Endodermal cell (in vitro differentiated cells): ENCODE measurements at places on chromosomes 3 and 15. TPM values are rescaled to one million over a fixed set of nuclear protein-coding genes. Genes with fewer than 3 reads are reported as not detected.

- no peak for DNase-seq
- no peaks in the 10 kb centered on the region for H3K27me3 ChIP-seq
- H3K27ac ChIP-seq: no peak overlapping the region
These were observed 226.8 kb downstream of the TBC1D5 start for GRCh38 chr3:17515445-17516234.

GRCh38 chr3:12073106-12073505 lies 68.9 kb downstream of the SYN2 start:
- no peak overlapping the region for H3K27ac ChIP-seq
- H3K4me1 ChIP-seq: peaks cover 5% of the 10 kb centered on the region
- H3K27me3 ChIP-seq: no peaks in the 10 kb centered on the region
- no peak overlapping the region for H3K4me3 ChIP-seq

GRCh38 chr3:150458001-150458400 lies 49.9 kb downstream of the TSC22D2 start:
- H3K4me3 ChIP-seq: no peak overlapping the region
- H3K4me1 ChIP-seq: peaks cover 5% of the 10 kb centered on the region
- H3K27ac ChIP-seq: no peak overlapping the region
- peaks cover 37% of the 10 kb centered on the region for H3K36me3 ChIP-seq

- peaks cover 6% of the 10 kb centered on the region for H3K4me1 ChIP-seq
- H3K27me3 ChIP-seq: no peaks in the 10 kb centered on the region
- no peak overlapping the region for H3K4me3 ChIP-seq
- no peak overlapping the region for H3K27ac ChIP-seq
These were observed 164.6 kb downstream of the SMAD6 start for GRCh38 chr15:66866656-66867055.

Gene POMGNT2
- total RNA-seq: 14.5 to 15.1 TPM (median 14.9 TPM) in 3 replicates

DNA sequence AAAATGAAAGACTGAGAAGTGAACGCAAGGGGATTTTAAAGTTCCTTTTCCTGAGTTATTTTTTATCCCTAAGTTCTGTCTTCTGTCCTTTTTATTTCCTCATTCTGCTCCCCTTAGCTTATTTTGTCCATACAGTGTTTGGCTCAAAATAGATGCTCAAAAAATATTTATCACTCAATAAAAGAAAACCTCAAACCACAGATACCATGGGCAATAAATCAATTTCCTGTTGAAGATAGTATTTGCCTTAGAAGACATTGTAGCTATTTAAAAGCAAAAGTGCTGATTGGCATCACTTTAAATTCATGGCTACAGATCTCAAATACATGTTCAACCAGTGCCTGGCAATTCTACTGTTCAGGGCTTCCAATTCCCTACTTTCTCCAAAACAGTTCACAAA lies 316.5 kb upstream of the ADAMTS9 start:
- DNase-seq: no peak
- no peaks in the 10 kb centered on the region for H3K36me3 ChIP-seq
- no peak overlapping the region for H3K27ac ChIP-seq

- DNase-seq: peak; percentile 85
- no peaks in the 10 kb centered on the region for H3K36me3 ChIP-seq
- H3K4me3 ChIP-seq: peak overlapping the region; percentile 87
- peaks cover 25% of the 10 kb centered on the region for H3K4me1 ChIP-seq
- no peaks in the 10 kb centered on the region for H3K27me3 ChIP-seq
These were observed 1.4 kb upstream of the ZNF710 start for GRCh38 chr15:89999676-90000185.

GRCh38 chr3:16103472-16103871 lies 71.0 kb upstream of the GALNT15 start:
- no peak overlapping the region for H3K27ac ChIP-seq
- no peak for DNase-seq
- H3K36me3 ChIP-seq: no peaks in the 10 kb centered on the region
- no peak overlapping the region for H3K4me3 ChIP-seq
- no peaks in the 10 kb centered on the region for H3K27me3 ChIP-seq

Gene IL16
- 0.13 to 0.19 TPM in 2 of 3 replicates, not detected in the other for total RNA-seq

DNA sequence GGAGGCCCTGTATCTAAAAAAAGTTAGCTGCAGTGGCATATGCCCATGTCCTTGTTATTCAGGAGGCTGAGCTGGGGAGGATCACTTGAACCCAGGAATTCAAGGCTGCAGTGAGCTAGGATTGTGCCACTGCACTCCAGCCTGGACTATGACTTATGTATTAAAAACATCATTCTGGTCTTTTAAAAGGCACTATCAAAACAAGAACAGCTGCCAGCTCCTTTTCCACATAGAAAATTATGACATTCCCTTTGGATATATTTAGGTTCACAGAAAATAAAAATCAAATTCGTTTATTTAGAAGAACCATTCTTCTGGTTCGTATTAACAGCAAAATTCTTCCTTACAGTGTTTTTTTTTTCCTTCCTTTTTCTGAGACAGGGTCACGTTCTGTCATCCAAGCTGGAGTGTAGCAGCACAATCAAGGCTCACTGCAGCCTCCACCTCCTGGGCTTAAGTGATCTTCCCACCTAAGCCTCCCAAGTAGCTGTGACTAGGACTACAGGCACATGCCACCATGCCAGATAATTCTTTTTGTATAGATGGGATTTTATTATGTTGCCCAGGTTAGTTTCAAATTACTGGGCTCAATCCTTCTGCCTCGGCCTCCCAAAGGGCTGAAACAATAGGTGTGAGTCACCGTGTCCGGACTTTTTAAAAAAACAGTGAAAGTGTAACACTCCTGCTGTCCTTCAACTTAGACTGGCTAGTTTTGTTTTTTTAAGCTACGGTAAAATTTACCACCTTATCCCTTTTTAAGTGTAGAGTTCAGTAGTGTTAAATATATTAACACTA lies 13.9 kb downstream of the ICE2 start:
- no peak overlapping the region for H3K4me3 ChIP-seq
- H3K36me3 ChIP-seq: peaks cover 78% of the 10 kb centered on the region
- H3K27me3 ChIP-seq: no peaks in the 10 kb centered on the region
- no peaks in the 10 kb centered on the region for H3K4me1 ChIP-seq
- peak; percentile 47 for DNase-seq

Gene TTLL13
- 0.15 TPM in 1 of 2 replicates, not detected in the other for total RNA-seq

Gene SPATA12
- total RNA-seq: 0.19 TPM in 1 of 3 replicates, not detected in the others

Gene BUB1B
- 41.5 to 108 TPM (median 92.9 TPM) in 3 replicates for total RNA-seq

Gene CORO2B
- 0.42 to 1.4 TPM (median 1.2 TPM) in 3 replicates for total RNA-seq

Gene GOLGA6B
- not detected in 2 replicates for total RNA-seq

Gene EPHB1
- total RNA-seq: 0.87 to 2.9 TPM (median 2.9 TPM) in 3 replicates

DNA sequence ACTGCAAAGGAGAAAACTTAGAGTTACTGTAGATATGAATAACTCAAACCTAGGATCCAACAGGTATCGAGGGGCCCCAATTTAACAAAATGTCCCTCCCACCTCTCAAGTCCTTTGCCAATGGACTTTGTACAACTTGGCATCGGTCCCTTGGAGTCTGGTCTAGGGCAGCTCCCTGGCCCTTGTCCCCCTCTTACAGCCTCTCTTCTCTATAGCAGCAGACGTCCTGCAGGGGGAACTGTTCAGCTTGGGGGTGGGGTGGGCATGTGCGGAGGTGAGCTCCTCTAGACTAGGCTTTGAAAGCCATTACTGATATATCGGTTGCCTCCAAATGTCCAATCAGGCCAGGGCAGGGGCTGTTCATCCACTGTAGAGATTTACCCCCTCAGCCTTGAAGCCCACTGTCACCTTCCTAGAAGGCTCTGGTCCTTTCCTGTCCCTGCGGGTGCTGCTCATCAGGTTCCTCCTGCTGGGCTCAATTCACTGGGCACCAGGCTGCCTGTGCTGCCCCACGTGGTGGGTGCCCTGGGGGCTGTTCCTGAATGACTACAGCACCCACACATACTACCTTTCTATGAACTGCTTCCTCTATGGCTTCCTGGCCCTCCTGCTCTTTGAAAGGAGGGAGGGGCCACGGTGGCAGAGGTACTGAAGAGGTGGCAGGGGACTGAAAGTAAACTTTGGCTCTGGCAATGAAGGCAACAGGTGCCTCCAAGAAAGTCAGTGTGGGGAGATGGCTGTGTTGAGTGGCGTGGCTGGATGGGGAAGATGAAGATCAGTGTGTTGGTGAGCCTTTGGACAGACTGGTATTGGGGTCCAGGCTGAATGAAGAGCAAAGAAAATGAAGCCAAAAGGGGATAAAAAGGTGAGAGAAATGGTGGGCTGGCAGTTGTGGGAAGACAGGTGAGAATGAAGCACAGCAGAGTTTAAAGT lies 78.8 kb upstream of the MEX3B start:
- H3K27ac ChIP-seq: no peak overlapping the region
- H3K4me3 ChIP-seq: no peak overlapping the region
- DNase-seq: no peak
- H3K36me3 ChIP-seq: peaks cover 55% of the 10 kb centered on the region
- no peaks in the 10 kb centered on the region for H3K4me1 ChIP-seq

Gene UBAP1L
- 2.8 and 4.2 TPM in 2 replicates for total RNA-seq

- H3K27ac ChIP-seq: no peak overlapping the region
- no peaks in the 10 kb centered on the region for H3K36me3 ChIP-seq
- no peak overlapping the region for H3K4me3 ChIP-seq
- DNase-seq: no peak
- H3K4me1 ChIP-seq: no peaks in the 10 kb centered on the region
These were observed 37.4 kb upstream of the OR4F6 start for GRCh38 chr15:101765772-101766456.

- H3K4me3 ChIP-seq: no peak overlapping the region
- no peak for DNase-seq
- H3K27me3 ChIP-seq: no peaks in the 10 kb centered on the region
- H3K27ac ChIP-seq: no peak overlapping the region
These were observed 126.7 kb downstream of the ATP10A start for GRCh38 chr15:25736461-25736860.

DNA sequence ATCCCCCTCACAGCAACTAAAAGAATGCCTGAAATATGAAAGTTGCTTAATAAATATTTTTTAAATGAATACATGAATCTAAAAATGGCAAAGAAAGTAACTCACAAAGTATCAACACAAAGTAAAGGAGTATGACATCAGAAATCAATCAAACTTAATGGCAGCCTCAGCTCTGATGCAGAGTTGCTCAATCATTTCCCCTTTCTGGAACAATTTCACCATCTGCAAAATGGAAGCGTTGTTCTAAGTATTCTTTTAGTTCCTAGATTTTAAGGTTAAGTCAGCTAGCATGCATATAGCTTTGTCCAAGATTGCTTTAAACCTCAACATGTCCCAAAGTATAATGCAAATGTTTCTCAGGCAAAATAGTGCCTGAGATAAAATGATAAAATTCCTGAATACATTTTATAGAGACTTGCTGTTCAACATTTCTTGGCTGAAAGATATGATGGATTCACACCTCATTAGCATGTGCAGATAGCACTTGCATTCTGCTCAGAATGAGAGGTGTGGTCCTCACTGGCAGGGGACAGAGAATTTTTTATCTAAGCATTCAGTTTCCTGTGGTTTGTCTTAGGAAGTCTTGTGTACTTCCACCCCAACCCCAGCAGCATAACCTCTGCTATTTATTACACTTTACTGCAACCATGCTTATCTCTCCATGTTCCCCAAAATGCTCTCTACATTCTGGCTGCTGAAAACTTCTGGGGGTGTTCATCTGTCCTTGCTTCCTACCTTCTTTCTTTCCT lies 429.3 kb downstream of the GRM7 start:
- H3K27me3 ChIP-seq: no peaks in the 10 kb centered on the region
- H3K4me1 ChIP-seq: peaks cover 8% of the 10 kb centered on the region
- H3K36me3 ChIP-seq: no peaks in the 10 kb centered on the region
- no peak overlapping the region for H3K27ac ChIP-seq

Gene FAM174B
- total RNA-seq: 105 and 122 TPM in 2 replicates

DNA sequence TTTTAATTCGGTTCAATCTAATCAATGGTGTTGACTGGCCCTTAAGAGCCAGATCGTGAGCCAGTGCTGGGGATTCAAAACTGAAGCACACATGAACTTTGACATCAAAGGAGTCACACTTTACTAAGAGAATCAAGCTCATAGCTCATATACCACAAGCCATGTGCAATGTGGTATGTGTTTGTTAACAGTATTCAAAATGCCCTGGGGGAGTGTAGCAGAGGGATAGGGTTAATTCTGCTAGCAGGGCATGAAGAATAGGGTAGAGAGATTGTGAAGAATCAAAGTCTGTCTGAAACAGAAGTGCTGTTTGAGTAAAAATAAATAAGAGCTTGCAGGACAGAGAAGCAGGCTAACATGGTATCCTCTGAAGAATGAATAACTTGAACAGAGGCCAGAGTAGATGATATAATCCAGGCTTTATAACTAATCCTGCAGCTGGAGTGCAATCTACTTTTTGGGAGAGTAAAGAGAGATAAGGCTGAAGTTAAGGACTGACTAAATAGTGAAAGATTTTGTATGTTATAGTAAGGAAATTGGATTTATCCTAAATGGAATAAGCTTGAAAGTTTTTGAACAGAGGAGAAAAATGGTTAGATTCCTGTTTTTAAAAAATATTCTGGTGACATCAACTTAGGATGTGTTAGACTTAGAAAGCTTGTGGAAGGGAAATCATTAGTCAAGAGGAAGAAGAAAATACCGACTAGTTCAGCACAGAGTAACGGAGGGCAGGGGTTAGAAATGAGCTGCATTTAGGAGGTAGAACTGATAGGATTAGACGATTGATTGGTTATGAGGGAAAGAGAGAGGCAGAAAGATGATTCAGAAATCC lies 292.0 kb downstream of the NFKBIZ start:
- DNase-seq: no peak
- H3K27ac ChIP-seq: no peak overlapping the region
- no peak overlapping the region for H3K4me3 ChIP-seq
- H3K4me1 ChIP-seq: no peaks in the 10 kb centered on the region
- no peaks in the 10 kb centered on the region for H3K36me3 ChIP-seq

DNA sequence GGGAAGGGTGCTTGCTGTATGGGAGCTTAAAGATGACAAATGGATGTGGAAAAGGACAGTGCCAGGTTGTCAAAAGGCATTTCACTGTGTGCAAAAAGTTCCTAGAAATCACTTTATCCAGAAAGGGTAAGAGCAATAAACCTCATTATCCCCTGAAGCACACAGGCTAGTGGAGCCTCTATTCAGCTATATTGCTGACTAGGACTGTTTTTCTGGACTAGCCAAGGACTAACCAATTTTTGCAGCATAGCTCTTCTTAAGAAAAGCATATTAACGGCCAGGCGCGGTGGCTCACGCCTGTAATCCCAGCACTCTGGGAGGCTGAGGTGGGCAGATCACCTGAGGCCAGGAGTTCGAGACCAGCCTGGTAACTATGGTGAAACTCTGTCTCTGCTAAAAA lies 64.8 kb downstream of the MLH1 start:
- H3K4me3 ChIP-seq: no peak overlapping the region
- H3K4me1 ChIP-seq: no peaks in the 10 kb centered on the region
- no peak for DNase-seq
- H3K36me3 ChIP-seq: peaks cover 60% of the 10 kb centered on the region
- no peaks in the 10 kb centered on the region for H3K27me3 ChIP-seq

- H3K36me3 ChIP-seq: peaks cover 39% of the 10 kb centered on the region
- DNase-seq: peak; percentile 54
- no peak overlapping the region for H3K4me3 ChIP-seq
- peaks cover 11% of the 10 kb centered on the region for H3K4me1 ChIP-seq
These were observed 14.7 kb downstream of the MAP2K1 start for GRCh38 chr15:66401130-66402021.

DNA sequence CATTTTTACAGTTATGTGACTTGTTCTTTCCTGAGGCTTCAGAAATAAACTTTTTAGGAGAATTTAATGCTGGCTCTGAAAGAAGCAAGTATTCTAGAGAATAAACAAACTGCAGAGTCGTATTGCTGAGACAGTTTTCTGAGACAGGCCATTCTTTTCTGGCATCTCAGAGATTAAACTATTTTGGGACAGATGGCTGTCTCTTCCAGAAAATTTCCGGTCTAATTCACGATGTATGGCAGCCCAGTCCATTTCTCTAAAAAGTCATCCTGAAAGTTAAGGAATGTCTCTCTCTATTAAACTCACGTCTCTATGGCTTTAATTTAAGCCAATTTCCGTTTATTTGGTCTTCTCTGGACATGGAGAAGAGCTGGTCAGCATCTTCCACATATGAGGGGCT lies 208.6 kb downstream of the FEZF2 start:
- no peaks in the 10 kb centered on the region for H3K36me3 ChIP-seq
- H3K4me1 ChIP-seq: peaks cover 5% of the 10 kb centered on the region
- H3K4me3 ChIP-seq: no peak overlapping the region
- no peak for DNase-seq
- H3K27ac ChIP-seq: no peak overlapping the region
